ENCODE measurements at places on chromosomes 3 and 15.

DNA sequence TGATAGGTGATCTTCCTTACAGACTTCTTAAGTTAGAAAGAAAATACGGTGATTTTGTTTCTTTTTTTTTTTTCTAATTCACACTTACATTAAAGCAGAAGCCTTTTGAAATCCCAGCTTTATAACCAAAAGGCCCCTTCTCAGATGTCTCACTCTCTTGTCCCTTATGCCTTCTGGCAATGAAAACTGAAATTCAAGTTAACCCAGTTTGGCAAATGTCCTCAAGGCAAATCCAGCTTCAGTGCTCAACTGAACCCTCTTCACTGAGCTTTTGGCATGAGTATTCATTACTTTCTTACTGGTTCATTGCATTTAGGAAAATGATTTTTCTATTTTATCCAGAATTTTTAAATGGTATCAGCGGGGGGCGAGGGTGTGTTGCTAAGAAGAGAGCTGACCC, 17.0 kb downstream of the PLCH1 start:
- DNase-seq, result no peak

- no peak for DNase-seq
Observed at GRCh38 chr3:195768414-195768813, 43.3 kb downstream of the MUC4 start.

- DNase-seq, result no peak
Observed at GRCh38 chr3:188051801-188052168, 102.2 kb upstream of the LPP start.

DNA sequence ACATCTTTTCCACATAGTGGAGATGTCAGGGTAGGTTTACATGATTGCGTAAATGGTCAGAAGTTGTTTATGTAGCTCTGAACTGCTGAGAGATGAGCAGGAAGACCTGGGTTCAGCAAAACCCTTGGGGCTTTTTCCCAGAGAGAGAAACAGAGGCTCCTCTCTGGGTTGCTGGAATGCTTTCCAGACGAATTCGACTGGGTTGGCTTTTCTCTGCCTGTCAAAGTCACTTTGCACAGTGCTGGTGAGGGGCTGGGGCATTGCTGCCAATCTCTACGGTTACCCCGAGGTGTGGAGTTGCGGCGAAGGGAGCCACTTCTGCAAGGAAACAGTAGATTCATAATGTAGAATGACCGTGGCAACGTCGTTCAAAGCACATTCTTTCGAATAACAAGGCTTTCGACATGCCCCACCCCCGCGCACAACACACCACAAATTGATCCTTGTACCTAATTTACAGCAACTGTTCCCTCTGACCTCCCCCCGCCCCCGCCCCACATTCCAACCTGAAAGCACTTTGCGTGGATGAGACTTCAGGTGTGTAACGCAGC, 950 bp upstream of the CNTN4 start:
- DNase-seq, result no peak

DNA sequence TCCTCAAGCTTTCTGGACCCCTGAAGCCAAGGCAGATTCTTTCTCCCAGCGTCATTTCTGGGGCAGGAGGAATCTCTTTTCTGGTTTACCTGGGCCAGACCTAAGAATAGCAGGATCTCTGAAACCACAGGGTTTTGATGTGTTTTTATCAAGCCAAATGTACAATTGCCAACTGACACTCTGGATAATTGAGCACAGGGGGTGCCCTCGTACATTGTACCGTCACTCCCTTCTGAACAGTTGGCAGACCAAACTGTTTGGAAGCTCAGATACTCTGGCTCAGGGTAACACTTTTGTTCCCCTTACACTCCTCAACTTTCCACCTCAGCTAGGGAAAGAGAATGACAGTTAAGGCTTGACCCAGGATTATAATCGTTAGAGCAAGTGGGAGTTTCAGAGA, 49.9 kb downstream of the ASTE1 start:
- no peak for DNase-seq

DNA sequence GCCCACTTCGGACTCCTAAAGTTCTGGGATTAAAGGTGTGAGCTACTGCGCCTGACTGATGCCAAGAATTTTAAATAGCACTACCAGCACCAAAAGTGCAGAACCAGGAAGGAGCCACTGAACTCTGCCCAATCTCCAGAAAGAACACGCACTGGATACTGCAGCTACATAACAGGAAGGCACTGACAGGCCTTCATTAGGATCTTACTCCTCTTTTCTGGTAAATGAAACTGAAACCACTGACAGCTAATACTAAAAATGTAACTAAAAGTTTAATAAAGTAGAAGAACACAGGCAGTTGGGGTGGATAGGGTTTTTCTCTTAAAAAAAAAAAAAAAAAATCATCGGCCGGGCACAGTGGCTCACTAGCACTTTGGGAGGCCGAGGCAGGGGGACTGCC, 74.1 kb upstream of the CHRM5 start:
- DNase-seq, result no peak

DNA sequence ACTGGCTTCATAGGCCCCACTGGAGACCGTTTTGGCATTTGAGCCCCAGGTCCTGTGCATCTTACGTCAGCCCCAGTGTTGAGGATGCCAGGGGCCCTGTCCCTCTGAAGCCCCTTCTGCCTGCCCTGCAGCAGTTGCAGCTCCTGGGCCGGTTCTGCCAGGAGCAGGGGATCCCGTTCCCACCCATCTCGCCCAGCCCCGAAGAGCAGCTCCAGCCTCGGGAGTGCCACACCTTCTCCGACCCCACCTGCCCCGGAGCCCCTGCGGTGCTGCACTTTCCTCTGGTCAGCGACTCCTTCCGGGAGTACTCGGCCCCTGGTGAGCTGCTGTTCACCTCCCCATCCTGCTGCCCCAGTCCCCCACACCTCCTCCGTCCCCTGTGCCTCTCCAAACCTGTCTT, 8.6 kb downstream of the PLA2G4B start:
- no peak for DNase-seq

DNA sequence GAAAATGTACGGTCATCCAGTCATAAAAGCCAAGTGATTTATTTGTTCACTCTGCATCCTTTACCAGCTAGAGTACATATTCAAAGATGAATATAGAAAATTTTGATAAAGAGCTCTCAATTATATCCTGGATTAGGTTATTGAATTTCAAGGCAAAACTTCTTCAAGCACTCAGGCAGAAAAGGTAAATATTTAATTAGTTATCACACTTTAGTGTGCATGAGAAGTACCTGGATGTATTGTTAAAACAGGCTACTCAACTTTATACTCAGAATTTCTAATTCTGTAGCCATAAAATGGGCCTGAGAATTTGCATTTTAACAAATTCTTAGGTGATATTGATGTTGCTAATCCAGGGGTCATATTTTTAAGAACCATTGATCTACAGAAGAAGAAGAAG, 45.3 kb downstream of the ILDR1 start:
- DNase-seq, result no peak

DNA sequence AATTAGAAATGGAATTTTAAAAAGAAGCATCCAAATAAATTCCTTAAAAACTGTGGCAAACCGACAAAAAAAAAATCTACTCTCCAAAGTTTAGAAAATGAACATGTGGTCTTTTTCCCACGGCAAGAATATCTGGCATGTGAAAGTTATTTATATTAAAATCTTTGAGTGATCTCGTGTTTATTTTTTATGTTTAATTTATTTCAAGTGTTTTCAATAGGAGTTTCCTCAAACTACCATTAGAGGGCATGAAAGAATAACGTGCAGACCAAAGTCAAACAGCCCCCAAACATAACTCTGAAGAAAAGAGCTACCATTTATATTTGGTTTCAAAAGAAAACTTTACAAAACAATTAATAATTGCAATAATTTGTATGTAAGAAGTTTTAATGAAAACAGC, 286.4 kb downstream of the ZIC4 start:
- peak; percentile 10 for DNase-seq

DNA sequence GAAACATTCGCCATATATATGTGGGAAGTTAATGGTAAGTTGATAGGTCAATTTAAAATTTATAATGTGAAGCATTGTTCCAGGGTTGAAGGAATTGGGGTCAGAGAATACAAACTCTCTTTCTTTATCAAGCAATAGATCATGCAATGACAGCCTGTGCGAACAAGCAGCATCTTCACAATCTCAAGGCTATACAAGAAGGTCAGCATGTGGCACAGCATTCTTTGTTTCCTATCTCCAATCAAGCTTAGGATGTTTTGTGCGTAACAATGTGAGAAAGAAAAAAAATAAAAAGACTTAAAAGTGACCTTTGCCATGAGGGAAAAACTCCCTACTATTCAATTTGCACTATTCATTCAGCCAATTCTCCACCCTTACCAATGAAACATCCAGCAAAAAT, 288.1 kb upstream of the NECTIN3 start:
- DNase-seq, result no peak

- peak; percentile 93 for DNase-seq
Observed at GRCh38 chr15:30984542-30984941, 6.9 kb downstream of the MTMR10 start.

DNA sequence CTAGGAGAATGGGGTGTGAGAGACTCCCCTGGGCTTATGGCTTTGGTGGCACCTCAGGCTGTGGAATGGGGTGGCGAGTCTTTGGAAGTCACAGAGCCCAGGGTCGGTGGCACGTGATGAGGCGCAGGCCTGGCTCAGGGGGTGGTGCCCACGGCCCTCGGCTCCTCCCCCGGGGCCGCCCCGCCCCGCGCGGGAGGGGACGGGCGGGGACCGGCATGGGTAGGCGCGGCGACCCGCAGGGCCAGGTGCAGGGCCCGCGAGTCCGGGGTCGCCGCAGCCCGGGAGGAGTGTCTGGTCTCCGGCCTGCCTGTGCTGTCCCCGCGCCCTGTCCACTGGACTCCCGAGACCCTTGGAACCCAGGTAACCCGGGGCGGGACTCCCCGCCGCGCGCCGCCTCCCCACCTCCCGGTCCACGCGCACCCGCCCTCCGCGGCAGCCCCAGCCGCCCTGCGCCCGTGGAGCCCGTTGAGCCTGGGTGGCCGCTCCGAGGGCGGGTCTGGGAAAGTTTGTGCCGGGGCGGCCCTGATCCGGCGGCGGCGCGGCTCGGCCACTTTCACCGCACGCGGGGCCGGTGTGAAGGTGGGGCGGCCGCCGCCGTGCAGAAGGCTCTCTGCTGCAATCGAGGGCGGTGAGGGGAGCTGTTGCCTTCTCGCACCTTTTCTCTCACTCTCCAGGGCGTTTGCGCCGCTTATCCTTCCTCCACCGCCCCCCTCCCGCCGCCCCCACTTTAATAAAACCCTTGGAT, at the start of gene PAQR5:
Gene PAQR5 (plus strand): TSS at position 216 of the 745 bp plus-strand sequence. CDS start 61,169 bp downstream, outside the sequence.
- no peak for DNase-seq

- no peak for DNase-seq
Observed at GRCh38 chr15:94036156-94036555, 195.2 kb upstream of the MCTP2 start.

DNA sequence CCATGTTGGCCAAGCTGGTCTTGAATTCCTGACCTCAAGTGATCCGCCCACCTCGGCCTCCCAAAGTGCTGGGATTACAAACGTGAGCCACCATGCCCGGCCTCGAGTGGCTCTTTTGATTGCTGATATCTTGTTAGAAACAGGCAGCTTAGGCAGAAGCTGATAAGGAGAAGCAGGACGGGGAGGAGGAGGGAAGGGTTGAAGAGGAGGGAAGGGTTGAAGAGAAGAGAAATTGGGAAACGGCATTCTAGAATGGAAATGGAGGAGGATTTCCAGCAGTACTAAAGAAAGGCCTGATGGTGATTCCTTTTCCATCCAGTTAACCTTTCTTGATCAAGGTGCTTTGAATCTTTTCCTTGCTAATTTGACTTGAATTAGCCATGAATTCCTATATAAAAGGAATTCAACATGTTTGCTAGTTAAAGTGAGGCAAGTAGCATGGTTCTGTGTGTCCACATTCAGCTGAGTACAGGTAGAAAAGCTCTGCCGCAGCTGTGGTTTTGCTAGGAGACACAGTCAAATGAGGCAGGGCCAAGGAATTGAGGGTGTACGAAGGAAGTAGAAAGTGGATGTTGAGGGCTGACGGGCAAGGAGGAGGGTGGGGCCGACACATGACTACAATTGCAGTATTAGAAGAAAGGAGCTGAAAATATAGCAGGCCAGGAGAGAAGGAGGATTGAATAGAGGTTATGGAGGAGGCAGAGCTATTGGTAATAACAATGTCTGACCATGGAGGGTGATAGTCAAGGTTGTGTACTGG, 27.2 kb upstream of the ATP1B3 start:
- no peak for DNase-seq

DNA sequence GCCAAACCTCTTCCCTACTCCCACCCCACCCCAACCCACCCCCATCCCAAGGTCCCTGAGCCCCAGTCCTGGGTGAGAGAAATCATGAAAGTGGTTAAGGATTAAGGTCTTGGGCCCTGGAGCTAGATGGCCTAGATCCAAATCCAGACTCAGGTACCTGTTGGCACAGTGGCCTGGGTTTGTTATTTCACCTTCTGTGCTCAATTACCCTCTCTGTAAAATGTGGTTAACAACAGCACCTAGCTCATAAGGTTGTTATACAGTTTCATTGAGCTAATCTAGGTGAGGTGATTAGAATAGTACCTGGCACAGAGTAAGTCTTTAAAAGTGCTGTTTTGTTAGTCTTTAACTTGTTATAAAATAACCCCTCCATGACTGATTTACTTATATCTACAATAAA, 6.4 kb upstream of the SNUPN start:
- DNase-seq, result no peak

- DNase-seq, result peak; percentile 45
Observed at GRCh38 chr3:46297658-46298423, 55.6 kb downstream of the CCR3 start.

DNA sequence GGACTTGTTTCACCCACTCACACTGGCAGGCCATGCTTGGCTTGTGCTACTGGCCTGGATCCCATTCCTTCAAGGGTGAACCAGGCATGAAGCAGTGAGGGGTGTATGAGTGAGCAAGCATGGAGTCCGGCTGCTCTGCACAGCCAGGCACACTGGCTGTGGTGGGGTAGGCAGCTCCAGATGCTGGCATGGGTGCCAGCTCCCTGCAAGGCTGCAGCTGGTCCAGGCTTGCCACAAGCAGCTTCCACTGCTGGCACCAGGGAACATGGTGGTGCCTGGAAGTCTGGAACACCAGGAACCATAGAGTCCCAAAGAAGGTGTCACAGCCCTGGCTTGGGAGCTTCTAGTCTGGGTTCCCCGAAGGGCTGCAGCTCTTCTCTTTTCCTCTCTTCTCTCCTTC, 395.1 kb downstream of the UNC13C start:
- no peak for DNase-seq

GRCh38 chr15:89201465-89202005, 19.8 kb downstream of the RLBP1 start:
- no peak for DNase-seq

DNA sequence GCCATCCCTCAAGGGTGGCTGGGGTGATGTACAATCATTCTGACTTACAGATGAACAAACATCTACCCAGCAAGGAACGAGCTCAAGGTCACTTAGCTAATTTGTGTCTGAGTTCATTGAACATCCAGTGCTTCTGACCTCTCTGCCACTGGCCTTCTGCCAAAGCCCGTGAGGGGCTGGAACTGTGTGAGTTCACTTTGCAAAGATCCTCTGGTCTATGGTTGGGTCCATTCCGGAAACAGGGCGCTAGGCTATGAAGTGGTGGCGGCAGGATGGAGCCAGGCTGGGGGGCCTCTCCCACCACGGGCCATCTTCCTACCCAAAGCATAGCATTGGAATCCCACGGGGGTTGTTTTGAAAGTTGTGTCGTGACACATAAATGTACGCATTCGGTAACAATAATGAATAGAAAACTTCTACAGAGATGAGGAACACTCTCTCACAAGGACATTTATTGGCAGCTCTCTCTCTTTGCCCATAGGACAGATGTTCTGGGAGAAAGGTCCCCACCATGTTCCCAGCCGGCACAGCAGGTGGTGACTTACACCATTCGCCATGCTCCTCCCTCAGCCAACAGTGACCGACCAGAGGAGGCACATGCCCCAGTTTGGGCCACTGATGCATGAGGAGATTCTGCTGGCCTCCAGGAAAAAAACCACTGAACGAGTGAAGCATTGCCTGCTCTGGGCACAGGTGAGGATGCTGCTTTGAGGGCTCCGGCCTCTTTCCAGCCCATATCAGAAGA, 214.7 kb upstream of the CHRNA7 start:
- no peak for DNase-seq

GRCh38 chr3:157384031-157384430, 52.6 kb upstream of the PTX3 start:
- no peak for DNase-seq
